SIG-M5 (cell line): ENCODE measurements at places on chromosomes 5 and 9.

DNA sequence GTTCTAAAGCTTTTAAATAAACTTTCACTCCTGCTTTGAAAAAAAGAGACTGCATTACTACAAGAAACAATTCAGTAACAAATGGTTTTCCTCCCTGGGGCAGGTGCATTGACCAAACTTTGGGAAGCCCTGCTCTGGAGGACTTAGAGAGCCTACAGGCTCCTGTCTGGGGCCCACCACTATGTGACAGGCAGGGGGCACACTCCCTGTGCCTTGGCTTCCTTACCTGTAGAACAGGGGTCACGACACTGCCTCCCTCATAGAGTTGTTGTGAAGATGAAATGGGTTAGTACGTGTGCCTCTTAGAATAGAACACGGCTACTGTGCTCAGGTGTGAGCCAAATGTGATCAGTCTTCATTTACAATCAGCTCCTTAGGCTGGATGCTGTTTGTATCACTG lies 130.1 kb downstream of the GPBP1 start:
- DNase-seq: no peak

- no peak for DNase-seq
Measured at GRCh38 chr5:82031220-82032119, 59.6 kb downstream of the ATG10 start.

DNA sequence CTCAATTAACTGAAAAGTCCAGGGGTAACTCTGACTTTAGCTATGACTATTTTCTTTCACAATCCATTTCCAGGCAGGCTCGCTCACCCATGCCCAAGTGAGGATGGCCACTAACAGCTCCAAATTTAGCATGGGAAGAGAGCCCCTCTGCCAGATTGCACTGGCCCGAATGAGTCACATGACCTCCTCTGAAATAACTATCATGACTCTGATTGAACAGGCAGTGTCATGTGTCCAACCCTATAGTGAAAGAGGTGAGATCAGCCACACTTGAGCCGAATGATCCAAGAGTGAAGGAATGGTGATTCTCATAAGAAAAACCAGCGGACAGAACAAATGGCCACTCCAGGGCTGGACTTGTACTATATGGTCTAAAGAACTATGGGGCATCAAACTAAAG lies 242.3 kb downstream of the NSG2 start:
- no peak for DNase-seq

GRCh38 chr5:104199771-104200170 lies 637.2 kb upstream of the NUDT12 start:
- no peak for DNase-seq

DNA sequence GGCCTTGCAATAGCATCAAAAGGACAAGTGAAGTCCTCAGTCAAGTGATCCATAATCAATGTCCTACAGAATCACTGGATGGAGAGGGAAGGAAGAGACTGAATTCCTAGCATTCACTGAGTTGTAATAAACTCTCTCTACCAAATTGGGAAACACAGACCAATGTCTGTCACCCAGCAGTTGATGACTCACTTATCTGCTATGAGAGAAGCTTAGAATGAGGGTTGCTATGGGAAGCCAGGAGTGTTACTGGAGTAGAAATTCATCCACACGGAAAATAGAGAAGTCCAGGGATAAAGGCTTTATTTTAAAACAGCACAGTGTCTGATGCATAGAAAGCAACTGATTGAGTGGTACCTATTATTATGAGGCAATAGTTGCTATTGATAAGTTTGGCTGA lies 407.4 kb downstream of the BRINP1 start:
- DNase-seq: no peak

DNA sequence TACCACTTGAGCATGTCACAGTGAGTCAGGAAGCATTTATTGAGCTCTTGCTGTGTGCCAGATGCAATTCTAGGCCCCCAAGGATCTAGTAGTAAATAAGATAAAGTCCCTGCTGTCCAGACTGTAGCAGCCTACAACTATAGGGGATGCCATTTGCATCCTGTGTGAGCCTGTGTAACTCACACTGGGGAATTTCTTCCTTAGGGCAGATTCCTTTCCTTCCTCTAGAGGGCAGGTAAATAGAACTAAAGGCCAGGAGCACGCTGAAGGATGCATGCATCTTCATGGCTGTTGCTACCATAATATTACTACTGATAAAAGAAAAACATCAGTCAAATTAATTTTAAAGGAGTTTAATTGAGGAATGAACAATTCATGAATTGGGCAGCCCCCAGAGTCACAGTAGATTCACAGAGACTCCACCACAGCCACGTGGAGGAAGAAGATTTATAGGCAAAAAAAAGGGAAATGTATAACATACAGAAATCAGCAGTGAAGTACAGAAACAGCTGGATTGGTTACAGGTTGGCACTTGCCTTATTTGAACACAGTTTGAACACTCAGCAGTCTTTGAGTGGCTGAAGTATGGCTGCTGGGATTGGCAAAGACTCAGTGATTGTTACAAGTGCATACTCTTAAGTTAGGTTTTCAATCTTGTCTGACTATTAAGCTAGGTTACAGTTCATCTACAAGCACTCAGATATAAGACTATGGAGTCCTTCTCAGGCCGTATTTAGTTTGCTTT lies 98.9 kb downstream of the ACTL7B start:
- no peak for DNase-seq

DNA sequence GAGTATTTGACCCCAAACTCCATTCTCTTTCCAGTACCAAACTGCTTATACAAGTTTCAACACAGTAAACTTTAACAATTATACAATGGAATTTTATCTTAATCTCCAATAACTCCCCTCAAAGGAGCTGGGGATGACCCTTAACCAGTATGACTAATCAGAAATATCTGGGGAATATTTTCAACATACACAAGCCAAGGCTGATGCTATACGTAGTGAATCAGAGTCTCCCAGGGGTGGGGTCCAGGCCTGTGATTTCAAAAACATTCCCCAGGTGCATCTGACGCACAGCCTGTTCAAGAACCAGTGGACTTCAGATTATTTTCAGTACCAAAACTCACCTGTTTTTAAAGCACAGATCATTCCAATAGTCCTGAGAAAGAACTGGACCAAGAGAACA lies 11.8 kb upstream of the SEMA5A start:
- no peak for DNase-seq

GRCh38 chr5:180428598-180428997 lies 65.6 kb upstream of the CNOT6 start:
- DNase-seq: no peak

DNA sequence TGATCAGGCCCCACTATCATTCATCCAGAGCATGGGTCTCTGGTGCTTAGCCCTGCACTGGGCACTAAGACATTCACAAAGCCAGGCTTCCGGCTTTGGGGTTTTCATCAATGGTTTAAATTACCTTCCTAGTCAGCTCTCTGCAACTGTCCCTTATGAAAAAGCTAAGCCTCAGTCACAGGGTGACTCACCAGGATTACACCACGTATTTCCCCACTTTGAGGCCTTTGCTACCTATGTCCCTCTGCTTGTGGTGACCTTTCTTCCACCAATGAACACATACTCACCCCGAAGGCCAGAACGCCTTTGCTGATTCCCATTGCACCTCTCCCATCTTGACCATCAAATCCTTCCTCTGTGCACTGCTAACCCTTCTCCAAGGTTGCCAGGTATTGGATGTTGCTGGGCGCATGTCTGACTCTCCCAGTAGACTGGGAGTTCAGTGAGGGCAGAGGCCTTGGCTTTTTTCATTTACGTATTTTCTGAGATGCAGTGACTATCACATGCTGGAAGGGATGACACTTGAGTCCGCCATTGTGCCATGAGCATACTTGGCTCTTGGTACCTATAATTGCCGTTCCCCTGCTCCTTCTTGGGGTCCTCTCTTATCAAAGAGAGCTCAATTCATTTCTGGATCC lies 58.7 kb upstream of the TNFSF8 start:
- no peak for DNase-seq

- no peak for DNase-seq
Measured at GRCh38 chr5:14217587-14217986, 74.4 kb downstream of the TRIO start.

- no peak for DNase-seq
Measured at GRCh38 chr9:131530546-131530919, 530 bp downstream of the UCK1 start.

DNA sequence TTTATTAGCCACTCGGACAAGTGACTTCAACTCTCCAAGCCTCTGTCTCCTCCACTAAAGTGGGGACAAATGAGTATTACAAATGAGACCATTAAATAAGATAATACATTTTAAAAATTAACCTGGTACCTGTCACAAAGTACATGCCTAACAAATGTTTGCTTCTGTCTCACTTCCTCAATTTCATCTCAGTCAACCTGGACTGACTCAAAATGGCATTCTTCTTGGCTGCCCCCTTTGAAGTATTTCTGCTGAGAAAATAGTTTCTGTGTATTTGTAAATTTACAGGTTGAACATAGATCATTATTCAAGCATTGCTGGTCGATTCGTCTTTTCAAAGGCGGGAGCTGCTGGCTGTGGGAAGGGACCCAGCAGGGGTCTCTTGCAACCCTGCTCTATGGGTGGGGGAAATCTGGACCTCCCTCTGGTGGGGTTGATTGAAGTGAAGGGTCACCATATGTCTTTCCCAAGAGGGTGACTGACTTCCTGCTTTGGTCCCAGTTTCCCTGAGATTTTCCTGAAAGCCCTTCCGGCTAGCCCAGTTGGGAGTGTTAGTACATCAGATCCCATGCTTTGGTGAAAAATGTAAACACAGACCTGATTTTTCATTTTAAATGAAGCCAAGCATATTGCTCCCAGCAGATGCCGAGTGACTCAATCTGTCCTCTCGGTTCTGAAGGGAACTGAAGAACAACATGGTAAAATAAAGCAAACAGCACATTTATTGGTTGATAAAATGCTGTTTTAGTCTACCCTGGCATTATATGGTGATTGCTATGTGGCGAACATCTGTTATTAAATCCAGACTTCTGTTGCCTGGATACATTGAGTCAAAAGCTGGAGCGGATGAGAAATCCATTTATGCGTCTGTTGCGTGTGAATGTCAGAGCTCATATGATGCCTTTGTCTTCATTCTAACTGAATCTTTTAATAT lies 73.0 kb downstream of the KCNIP1 start:
- no peak for DNase-seq

GRCh38 chr5:125150041-125150669 lies 403.7 kb upstream of the ZNF608 start:
- DNase-seq: no peak

DNA sequence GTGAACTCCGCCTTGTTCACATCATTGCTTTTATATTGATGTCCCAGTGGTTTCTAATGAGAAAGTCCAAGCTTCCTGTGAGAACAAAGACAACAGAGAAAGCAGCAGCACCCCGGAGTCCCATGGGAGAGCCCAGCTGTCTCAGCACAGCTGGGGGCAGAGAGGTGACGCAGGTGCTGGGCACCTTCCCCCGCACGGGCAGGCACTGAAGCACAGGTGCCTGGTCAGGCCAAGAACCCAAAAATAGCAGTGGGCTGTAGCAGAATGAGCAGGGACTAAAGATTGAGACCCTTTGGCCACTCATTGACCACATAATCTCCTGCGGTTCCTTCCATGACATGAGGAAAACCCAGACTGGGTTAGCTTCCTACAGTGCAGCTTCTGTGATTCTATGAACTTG lies 18.8 kb downstream of the SRD5A1 start:
- DNase-seq: no peak

GRCh38 chr5:111948092-111948841 lies 191.3 kb upstream of the NREP start:
- DNase-seq: no peak

DNA sequence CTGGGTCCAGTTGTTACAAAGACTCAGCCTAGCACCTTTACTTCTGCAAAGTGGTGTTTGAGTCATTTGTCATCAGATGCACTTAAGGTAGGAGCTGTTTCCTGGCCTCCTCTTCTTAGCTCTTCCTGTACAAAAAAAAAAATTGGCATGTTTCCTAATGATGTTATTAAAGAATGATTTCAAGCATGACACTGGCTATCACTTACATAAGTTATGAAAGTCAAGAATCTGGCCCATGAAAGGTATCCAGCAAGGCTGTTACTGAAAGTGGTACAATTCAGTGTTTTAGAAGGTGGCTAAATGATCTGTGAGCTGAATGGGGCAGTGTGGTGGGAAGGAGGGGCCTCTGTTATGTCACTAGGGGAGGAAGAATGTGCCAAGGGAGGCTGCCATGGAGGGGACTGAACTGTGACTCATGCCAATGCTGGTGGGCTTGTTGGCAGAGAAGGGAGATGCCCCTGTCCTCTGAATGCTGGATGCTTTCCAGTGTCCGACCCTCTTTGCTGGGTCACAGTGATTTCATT lies 175.1 kb upstream of the MAP1B start:
- DNase-seq: no peak

- DNase-seq: no peak
Measured at GRCh38 chr9:26057050-26057449, 378.8 kb upstream of the TUSC1 start.

GRCh38 chr5:62260513-62260912 lies 45.5 kb upstream of the KIF2A start:
- no peak for DNase-seq

DNA sequence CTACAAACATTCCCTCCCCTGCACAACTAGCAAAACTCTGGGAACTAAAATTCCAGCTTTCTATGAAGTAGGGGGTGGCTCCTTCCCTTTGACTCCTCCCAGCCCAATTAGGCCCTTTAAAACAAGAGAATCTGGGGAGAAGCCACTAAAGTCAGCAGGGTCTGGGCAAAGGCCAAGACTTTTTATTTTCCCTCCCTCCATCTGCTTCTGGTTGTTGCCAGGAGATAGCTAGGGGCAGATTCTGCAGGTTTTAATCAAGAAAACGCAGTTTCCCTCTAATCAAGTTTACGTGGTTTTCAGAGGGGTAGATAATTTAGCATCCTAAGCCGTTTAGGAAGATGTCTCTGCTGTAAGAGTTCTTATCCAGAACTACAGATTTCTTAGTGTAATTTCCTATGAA lies 114.5 kb upstream of the CDH6 start:
- no peak for DNase-seq

GRCh38 chr5:74360535-74361210 lies 279.9 kb downstream of the ENC1 start:
- no peak for DNase-seq

DNA sequence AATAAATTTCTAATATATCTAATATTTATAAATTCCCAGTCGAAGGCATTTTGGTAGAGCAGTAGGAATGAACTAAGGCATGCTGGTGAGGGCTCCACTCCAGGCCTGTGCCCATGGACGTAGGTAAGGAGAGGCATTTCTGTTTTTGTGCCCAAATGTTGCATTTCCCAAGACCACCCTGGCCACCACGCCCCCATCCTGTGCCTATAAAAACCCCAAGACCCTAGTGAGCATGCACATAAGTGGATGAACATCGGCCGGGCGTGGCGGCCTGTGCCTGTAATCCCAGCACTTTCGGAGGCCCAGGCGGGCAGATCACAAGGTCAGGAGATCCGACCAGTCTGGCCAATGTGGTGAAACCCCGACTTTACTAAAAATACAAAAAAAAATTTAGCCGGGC lies 10.1 kb upstream of the MTMR12 start:
- DNase-seq: no peak

DNA sequence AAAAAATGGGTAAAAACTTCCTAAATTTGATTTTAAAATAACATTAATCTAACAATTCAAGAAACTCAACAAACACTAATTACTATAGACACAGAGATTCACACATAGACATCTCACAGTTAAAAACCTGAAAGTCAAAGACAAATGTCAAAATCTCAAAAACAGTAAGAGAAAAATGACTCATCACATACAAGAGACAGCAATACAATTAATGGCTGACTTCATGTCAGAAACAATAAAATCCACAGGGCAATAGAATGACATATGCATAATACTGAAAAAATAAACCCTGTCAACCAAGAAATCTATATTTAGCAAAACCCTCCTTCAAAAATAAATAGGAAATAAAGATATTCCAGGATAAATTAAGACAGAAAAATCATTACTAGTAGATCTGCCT lies 200.4 kb downstream of the CEMIP2 start:
- no peak for DNase-seq
